ENCODE measurements at places on chromosomes 12 and 14.

DNA sequence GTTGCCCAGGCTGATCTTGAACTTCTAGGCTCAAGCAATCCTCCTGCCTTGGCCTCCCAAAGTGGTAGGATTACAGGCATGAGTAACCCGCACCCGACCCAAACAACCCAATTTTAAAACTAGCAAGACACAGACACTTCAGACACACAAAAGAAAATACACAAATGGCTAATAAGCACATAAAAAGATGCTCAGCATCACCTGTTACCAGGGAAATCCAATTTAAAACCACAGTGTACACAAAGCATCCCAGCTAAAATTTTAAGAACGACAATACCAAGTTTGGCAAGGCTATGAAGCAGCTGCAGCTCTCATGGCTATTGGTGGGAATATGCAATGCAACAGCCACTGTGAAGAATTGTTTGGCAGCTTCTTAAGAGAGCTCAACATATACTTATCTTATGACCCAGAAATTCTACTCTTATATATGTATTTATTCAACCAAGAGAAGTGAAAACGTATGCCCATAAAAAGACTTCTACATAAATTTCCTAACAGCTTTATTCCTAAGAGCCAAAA lies 42.0 kb downstream of the BDKRB1 start:
- DNase-seq, result no peak

DNA sequence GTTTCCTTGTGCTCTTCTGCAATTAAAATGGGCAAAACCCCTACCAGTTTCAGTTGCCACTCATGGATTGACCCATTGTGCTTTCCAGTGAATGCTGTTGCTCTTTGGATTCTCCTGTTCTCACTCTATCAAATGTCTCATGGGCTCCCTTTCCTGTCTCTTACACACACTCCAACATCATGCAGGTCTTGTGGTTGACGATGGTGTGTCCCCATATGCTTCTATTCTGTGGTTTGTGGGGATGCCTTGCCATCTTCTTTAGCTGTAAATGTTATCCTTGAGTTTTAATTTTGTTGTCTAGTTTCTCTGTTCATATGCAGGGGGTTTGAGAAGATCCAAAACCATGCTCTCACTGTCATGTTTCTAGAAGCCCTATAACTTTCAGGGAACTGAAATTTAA lies 31.9 kb upstream of the FBXO34 start:
- no peak for DNase-seq

GRCh38 chr14:39731912-39732311 lies 299.7 kb upstream of the FBXO33 start:
- DNase-seq, result no peak

DNA sequence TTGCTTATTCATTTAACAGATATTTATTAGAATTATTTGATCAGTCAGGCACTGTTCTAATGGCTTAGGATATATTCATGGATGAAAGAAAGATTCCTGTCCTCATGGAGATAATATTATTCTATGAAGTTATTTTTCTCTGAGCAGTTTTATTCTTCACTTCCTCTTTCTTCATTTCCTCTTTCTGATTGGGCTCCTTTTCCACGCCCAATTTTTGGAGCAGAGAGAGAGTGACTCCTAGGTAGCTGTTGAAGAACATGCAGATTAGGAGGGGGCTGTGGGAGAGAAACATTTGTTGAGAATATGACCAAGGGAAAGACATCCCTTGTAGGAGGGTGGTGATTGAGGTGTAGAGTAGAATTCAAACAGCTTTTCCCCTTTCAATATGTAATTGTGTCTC lies 6.0 kb upstream of the YARS2 start:
- no peak for DNase-seq

DNA sequence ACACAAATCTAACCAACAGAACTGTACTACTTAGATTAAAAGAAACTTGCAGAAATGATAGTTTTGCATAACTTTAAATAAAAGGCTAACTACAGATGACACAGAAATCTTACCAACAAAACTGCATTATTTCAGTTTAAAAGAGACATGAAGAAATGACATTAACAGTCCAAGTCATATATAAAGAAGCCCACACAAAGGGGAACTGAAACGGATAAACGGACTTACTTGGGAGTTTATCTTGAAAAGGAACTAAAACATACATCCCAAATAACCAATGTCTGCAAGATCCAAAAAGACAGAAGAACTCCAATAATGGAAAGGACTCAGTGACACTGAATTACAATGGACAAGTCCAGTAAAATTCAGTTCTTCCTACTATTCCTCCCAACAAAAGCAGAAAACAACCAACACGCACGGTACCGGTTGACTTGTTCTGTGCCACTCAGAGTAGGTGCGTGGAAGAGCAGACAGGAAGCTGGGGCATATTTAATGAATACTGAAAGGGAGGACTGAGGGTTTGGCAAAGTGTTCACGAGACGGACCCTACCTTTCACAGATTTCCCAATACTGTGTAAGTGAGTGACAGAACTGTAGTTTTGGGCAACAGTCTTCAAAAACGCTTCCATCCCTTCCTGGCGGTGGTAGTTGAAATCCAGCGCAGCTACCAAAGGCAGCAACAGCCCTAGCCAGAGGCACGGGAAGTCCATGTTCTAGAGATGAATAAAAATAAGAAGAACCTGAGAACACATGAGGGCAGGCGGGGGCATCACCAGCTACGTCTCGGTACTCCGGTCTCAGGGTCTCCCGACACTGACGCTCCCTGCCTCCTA lies 627 bp downstream of the CPM start:
- DNase-seq, result no peak

- DNase-seq, result no peak
Observed at GRCh38 chr12:1877169-1877878, 41.1 kb downstream of the CACNA2D4 start.

DNA sequence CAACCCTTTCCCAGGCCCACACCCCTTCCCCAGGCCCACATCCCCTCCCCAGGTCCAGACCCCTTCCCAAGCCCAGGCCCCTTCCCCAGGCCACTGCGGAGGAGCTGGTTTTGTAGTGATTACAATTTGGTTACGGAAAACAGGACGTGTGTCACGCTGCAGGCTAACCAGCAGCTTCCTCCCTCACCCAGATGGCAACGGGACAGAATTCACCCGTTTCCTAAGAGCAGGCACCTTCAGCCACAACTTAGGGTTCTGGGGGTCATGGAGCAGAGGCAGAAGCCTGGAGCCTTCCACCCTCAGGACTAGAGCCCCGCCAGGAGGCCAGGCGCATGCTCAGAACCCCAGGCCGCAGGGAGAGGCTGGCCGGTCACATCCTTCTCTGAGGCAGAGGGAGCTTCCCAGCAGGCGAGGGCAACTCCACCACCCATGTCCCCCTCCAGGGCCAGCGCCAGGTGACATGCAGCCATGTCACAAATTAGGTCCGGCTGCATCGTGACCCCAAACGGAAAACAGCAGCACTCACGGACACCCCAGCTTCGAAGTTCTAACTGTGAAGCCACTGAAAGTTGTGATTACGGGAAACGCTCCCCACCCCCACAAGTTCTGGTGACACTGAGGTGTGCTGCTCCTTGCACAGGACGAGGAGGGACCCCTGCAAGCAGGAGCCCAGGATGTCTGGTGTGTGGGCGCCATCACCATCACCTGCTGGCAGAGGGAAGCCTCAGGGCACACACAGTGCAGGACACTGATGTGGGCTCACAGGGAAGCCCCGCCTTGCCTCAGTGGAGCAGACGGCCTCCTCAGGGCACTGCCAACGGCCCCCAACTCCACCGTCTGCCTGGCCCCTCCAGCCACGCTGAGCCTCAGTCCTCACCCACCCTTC lies 7.7 kb downstream of the BRF1 start:
- DNase-seq, result no peak

- DNase-seq, result no peak
Observed at GRCh38 chr12:14931791-14932560, 6.4 kb downstream of the ERP27 start.

- no peak for DNase-seq
Observed at GRCh38 chr12:107500307-107500706, 185.3 kb upstream of the PWP1 start.

DNA sequence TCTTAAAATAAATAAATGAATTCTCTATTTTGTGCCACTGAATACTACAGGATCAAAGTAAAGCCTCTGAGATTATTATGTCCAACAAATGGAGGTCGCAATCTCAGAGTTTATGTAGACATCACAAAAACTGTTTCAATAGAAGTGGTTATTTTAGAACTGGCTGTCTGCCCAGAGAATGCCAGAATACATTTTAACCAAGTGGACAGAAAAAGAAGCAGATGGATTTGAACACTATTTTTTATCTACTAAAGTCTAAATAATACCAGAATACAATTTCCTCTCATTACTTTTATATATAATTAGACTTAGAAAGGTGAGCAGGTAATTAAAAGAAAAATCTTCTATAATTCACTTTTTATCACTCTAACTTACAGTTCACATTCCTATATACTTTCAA lies 118.3 kb downstream of the MED13L start:
- no peak for DNase-seq

DNA sequence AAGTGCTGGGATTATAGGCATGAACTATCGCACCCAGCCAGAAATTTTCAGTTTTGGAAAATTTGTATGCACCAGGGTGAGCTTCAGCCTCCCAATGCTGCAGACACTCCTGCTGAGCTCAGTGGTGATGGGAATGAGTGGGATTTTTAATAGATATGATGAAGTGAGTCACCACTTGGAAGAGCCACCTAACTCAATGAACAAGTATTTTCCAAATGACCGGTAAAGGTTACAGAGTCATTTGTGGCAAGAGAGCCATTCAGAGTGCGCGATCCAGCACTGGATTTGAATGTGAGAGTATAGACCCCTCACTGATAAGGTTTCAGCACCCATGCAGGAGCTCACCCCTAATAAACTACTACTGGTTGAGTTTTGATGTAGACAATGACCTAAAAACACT lies 100.7 kb downstream of the PPP2R5C start:
- no peak for DNase-seq

GRCh38 chr12:55744340-55745030 lies 1.6 kb downstream of the GDF11 start:
- no peak for DNase-seq

DNA sequence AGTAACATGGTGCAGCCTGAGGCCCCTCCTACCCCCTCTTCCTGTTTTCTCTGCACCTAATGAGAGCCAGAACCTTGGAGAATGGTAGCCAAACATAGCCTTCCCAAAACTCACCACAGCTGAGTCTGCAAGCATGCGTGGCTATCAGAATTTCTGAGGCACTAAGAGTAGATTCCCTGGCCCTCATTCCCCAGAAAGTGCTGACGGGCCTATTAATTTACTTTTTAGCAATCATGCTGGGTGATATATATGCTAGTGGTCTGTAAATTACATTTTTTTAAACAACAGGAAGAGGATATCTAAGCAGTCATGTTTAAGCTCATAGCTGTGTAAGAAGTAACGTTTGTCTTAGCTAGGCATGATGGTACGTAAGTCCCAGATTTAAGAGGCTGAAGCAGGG lies 30.4 kb downstream of the KANSL2 start:
- no peak for DNase-seq

DNA sequence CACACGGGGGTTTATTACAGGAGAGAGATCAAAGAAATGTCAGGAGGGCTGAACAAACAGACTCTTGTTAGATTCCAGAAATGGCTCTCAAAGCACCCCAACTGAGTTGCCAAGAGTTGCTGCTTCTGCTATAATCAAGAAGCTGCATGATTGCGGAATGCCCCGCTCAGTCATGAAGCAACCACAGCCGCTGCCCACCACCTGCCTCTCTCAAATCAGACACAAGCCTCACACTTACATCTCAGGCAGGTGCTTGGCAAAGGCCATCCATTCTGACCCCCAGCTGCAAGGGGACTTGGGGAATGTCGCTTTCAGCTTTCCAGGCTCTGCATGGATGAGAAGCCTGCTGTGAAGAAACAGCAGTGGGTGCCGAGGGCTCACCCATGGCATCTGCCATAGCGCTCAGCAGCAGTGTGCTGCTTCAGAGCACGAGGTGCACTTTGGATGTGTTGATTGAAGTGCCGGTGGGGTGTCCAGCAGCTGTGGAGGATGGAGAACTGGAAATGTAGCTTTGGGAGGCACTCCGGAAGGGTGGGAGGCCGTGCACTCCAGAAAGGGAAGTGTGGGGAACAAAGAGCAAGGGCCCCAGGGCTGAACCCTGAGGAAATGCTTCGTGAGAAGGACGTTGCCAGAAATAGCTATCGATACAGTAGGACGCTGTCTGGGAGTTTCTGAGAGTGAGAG lies 37.7 kb downstream of the LRRC74A start:
- DNase-seq, result no peak

DNA sequence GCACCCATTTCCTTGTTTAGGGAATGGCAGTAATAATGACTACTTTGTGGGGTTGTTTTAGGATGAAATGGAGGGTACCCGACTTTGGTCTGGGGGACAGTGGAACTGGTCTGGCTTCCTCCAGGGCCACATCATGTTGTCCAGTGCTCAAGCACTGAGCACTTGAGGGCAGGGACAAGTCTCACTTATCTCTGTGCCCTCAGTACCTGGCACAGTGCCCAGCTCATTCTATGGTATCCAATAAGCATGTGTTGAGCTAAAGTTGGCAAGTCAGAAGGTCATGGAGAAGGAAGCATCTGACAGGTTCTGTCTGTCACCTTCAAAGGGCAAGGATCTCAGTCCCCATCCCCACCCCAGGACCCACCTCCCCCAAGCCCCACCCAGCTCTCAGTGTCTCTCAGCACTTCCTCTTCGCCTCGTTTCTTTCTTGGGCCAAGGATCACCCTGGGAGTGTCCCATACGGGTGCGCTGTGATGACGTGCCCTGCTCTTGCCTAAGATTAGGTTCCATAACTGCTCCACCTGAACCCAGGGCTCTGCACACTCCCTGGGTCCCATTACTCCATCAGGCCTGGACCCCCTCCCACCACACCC lies 24.3 kb upstream of the TMEM106C start:
- no peak for DNase-seq

DNA sequence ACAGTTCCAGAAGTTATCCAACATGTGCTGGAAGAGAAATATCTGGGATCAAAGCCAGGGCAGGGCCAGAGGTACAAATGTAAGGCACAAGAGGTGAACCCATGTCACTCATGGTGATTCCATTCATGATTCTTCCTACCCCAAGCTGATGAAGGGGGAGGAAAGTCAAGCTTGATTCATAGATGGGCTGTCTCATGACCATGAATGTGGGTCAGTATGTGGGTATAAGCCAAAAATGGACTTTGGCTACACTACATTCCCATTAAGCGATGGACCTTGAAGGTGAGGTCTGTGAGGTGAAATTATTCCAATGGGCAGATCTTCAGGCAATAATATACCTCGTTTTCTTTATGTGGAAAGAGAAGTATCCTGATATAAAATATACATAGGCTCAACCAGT lies 217.1 kb downstream of the BTG1 start:
- DNase-seq, result no peak
